ENCODE measurements at places on chromosomes 4 and X.

DNA sequence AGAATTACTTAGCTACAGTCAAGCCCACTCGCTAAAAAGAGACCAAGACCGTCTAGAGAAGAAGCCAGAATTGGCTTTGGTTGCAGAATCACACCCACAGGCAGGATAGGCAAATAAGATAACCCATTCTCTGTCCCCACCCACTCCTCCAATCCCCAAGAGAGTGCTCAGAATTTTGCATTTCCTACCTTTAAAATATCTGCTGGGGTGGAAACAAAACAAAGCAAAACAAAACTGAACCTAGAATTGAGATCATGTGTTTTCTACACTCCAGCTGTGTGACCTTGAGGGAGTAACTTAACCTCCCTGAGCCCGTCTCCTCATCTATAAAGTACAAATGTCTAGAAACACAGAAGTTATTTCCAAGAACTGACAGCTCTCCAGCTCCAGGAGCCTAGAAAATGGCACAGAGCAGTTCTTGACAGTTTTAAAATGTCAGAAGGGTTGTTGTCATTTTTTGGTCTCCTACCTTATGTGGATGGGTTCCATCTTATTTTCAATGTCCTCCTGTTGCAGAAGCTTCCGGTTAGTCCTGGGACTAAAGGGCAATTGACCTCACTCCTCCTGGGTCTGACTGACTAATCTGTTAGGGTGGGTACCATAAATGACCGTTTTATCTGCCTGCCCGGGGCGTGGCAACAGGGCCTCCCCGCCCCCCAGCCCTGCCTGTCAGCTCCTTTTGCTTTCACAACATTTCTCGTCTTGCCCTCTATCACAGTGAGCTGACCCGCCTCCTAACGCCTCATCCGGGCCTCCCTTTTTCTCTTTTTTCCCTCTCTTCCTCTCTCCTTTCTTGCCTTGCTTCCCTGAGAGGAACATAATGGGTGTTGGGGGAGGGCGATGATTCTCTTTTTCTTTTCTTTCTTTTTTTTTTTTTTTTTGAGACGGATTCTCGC lies 114.0 kb downstream of the RBM47 start:
- peak; percentile 20 for DNase-seq

GRCh38 chr4:181896614-181897013 lies 346.6 kb upstream of the TENM3 start:
- no peak for DNase-seq

DNA sequence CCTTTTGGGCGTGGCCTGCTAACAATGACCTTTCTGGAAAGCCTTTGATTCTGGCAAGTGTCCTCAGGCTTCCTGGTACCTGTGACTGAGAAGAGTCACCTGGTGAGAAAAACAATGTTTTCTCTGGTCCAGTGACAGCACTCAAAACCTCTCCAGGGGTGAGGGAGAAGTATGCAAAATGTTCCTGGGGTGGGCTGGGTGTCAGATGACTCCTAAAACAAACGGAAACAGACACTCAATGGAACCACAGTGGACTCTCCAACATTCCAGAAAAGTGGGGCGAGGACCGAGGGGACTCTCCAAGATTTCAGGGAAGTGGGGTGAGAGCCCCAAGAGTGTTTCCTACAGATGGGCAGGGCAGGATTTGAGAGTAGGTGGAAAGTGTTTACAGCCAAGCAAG lies 69.5 kb downstream of the ANAPC4 start:
- DNase-seq, result no peak

DNA sequence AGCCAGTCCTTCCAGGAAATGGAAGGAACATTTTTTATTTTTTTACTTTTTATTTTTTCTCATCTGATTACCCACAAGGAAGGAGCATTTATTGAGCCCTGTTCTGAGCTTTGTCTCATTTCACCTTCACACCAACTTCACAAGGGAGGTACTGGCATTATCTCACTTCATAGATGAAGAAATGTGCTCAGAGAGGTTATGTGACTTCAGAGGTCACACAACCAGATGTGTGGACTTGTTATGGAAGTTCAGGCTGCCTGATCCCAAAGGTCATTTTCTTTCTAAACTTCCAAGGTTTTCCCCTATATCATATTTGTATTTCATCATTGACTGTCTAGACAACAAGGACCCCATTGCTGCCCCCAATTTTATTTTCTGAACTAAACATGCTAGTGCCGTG lies 160.3 kb downstream of the DCLK2 start:
- DNase-seq, result no peak

- no peak for DNase-seq
Observed at GRCh38 chr4:85672959-85673358, 198.0 kb downstream of the ARHGAP24 start.

GRCh38 chr4:41476310-41476885 lies 61.6 kb upstream of the LIMCH1 start:
- no peak for DNase-seq

All from GM23248 (cell line).